ENCODE measurements at places on chromosomes 4 and X.

GRCh38 chr4:184548648-184549341 lies 74.4 kb upstream of the IRF2 start:
- no peaks in the 10 kb centered on the region for H3K36me3 ChIP-seq
- H3K4me3 ChIP-seq: no peak overlapping the region
- H3K27ac ChIP-seq: no peak overlapping the region
- H3K4me1 ChIP-seq: peaks cover 11% of the 10 kb centered on the region

- H3K4me1 ChIP-seq: no peaks in the 10 kb centered on the region
- no peak overlapping the region for H3K27ac ChIP-seq
- no peak overlapping the region for H3K4me3 ChIP-seq
- DNase-seq: no peak
- H3K36me3 ChIP-seq: no peaks in the 10 kb centered on the region
Measured at GRCh38 chr4:85152480-85152879, 186.0 kb upstream of the WDFY3 start.

DNA sequence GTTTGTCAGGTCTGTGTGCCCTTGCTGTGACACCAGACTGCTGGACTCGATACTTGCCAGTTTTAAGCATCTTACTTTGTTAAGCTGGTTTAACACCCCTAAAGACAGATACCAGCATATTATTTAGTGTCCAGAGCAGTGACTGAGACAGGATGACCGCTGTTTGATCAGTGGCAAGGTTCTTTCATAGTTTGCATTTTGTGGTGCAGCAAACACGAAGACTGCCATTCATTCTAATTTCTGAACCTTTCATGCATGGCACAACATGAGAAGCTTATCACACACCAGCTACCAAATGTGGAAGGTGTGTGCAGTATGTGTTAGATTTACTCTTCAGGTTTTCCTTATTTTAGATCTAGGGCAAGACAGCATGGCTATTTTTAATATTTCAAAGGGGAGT lies 28.2 kb downstream of the JADE1 start:
- H3K36me3 ChIP-seq: peaks cover 8% of the 10 kb centered on the region
- no peak overlapping the region for H3K4me3 ChIP-seq

GRCh38 chr4:33064238-33064637 lies 2344.1 kb downstream of the PCDH7 start:
- no peak overlapping the region for H3K4me3 ChIP-seq
- no peaks in the 10 kb centered on the region for H3K36me3 ChIP-seq
- no peaks in the 10 kb centered on the region for H3K4me1 ChIP-seq
- DNase-seq: no peak
- H3K27me3 ChIP-seq: no peaks in the 10 kb centered on the region

- no peaks in the 10 kb centered on the region for H3K27me3 ChIP-seq
- H3K27ac ChIP-seq: peak overlapping the region; percentile 75
- peak; percentile 66 for DNase-seq
- peaks cover 56% of the 10 kb centered on the region for H3K4me1 ChIP-seq
- peak overlapping the region; percentile 63 for H3K4me3 ChIP-seq
Measured at GRCh38 chrX:46573892-46574773, 568 bp downstream of the CHST7 start.

GRCh38 chr4:54217642-54218495 lies 11.2 kb upstream of the PDGFRA start:
- H3K36me3 ChIP-seq: no peaks in the 10 kb centered on the region
- peak; percentile 39 for DNase-seq
- H3K27ac ChIP-seq: no peak overlapping the region
- peaks cover 29% of the 10 kb centered on the region for H3K27me3 ChIP-seq

- no peaks in the 10 kb centered on the region for H3K36me3 ChIP-seq
- DNase-seq: no peak
- H3K27me3 ChIP-seq: no peaks in the 10 kb centered on the region
- H3K4me1 ChIP-seq: no peaks in the 10 kb centered on the region
Measured at GRCh38 chr4:175306436-175306835, 388.3 kb downstream of the ADAM29 start.

DNA sequence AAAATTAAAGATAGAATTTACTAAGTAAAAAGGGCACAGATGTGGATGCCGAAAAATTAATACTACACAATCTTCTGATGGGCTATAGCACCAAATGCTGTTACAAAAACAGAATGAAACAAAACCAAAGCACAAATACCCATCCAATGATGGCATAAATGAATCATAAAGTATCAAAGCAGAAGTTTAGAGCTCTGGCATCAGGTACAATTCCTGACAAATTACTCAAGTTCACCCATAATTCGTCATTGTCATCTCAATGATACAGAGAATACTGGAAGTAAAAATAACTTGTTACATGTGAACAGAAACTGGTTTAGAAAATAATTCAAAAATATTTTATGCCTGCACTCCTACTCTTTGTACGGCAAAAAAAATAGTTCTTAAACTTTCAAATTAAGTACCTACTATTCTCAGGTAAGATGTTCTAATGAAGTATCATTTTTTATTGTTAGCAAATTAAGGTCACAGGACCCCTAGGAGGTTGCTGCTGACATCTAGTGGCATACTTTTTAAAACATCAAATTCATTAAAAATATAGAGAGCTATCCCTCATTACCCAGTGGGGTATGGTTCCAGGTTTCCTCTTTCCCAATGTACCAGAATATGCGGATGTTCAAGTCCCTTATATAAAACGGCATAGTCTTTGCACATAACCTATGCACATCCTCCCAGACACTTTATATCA lies 126.1 kb downstream of the INPP4B start:
- no peak overlapping the region for H3K27ac ChIP-seq
- H3K4me3 ChIP-seq: no peak overlapping the region
- no peaks in the 10 kb centered on the region for H3K4me1 ChIP-seq
- no peak for DNase-seq

DNA sequence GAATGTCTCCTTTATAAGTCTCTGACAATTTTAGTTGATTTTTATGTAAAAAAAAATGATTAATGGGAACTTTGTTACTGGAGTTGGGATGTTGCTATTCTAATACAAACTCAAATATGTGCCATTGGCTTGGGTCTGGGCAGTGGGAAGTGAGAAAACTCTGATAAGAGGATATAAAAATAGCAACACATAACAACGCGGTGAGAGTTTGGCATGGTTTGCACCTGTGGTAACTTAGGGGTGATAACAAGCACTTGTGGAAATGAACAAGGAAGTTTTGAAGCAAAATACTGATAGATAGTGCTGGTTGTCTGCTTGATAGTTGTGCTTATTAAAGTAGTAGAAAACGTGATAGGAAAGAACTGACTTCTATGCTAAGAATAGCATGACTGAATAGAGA lies 743.3 kb upstream of the AGA start:
- no peaks in the 10 kb centered on the region for H3K4me1 ChIP-seq
- DNase-seq: no peak
- no peaks in the 10 kb centered on the region for H3K27me3 ChIP-seq
- H3K4me3 ChIP-seq: no peak overlapping the region
- H3K27ac ChIP-seq: no peak overlapping the region

GRCh38 chr4:124903995-124904722 lies 191.6 kb upstream of the ANKRD50 start:
- H3K27ac ChIP-seq: no peak overlapping the region
- H3K36me3 ChIP-seq: no peaks in the 10 kb centered on the region
- H3K4me3 ChIP-seq: no peak overlapping the region
- no peaks in the 10 kb centered on the region for H3K27me3 ChIP-seq
- no peak for DNase-seq

Data from T-cell (primary cell).